ENCODE measurements at places on chromosomes 4 and X.

- DNase-seq = no peak
These were observed 34.9 kb upstream of the SH3RF1 start for GRCh38 chr4:169305651-169306050.

DNA sequence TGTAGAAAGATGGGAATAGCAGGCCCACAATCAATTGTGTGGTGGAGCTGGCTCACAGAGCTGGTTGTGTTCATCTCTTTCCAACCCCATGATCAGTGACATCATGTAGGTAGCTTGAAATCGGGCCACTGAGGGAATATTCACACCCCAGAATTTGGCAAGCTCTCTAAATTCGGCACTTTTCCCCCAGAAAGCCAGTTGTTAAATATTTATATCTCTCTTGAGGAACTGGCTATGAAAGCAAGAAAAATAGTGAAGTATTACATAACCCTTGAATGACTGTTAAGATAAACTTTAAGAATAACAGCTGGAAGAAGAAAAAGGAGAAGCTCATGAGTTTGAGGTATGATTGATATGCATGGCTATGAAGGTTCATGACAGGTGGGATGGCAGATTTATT is 38.9 kb downstream of the GPRIN3 start:
- DNase-seq = peak; percentile 3

GRCh38 chr4:159077702-159078495 is 25.0 kb upstream of the RAPGEF2 start:
- no peak for DNase-seq

- DNase-seq = no peak
These were observed 9.3 kb downstream of the CD99L2 start for GRCh38 chrX:150889131-150889530.

GRCh38 chr4:152454398-152455011 is 81.4 kb downstream of the FBXW7 start:
- DNase-seq = peak; percentile 10

DNA sequence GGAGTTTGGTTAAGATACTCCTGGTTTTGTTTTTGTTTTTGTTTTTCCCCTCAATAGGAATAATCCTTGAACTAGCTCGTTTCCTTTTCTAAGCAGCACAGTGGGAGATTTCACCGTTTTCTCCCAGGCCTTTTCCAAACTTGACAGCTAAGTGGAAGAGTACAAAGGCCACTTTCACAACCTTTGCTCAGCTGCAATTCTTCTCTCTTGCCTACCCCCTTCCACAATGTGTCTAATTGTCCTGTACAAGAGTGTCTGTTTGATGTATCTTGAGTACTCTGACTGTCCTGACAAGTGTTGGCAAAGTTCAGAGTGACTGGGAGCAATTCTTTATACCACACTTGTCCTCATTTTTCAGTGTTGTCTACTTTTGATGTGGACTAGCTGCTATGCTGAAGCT is 674.3 kb upstream of the AMOT start:
- DNase-seq = no peak

GRCh38 chrX:63488546-63489373 is 137.6 kb upstream of the SPIN4 start:
- DNase-seq = no peak

DNA sequence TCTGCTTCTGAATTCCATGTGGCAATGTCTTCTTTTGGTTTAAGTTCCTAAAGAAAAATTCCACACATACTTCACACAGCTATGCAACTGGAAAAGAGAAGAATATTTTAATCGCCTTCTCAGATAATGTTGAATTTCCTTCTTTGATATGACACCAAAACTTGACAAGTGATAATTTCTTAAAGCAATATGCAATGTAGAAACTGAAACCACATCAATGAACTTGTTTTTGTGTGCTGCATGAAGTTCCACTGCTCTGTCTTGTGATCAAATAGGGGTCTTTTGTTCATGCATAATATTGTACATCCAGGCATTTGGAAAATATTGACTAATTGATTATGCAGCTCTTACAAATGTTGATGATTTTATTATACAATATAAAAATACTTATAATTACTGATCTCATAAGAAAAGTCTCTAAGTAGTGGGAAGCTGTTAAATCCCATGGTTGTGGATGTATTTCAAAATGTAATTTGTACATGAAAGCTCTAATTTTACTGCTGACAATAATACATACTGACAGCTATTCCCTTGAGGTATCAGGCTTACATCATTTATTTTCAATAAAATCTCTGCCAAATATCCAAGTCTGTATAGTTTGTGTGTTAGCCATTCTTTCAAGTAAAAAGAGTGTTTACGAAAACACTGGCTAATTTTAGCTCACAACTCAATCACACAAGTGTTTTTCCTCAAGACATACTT is 56.5 kb downstream of the AGA start:
- no peak for DNase-seq

DNA sequence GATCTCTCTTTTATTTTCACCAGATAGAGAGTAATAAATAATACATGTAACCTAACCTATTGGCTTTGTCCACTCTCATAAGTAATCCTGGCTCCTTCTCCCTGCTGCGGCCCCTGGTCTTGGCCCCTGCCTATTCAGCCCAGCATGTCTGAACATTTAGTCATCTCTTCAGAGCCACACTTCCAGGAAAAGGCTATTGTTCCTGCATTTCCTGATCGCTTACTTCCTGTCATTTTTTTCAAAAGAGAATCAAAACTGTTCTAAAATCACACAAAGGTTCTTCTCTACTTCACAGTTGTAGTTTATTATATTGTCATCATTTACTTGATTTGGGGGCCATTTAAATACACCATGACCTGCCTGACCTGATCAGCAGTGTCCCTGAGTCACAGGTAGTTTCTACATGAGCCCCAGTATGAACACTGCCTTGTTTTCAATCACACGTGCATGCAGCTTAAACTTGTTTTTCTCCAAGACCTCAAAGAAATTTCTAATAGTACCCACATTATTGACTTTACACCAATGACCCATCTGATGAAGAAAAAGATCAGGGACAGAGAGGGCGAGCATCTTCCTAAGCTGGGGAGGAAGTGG is 47.4 kb upstream of the KDR start:
- no peak for DNase-seq

- no peak for DNase-seq
These were observed 684.5 kb downstream of the GRID2 start for GRCh38 chr4:92988301-92988700.

- DNase-seq = peak; percentile 40
These were observed 25.8 kb upstream of the KLHL34 start for GRCh38 chrX:21683941-21684340.

DNA sequence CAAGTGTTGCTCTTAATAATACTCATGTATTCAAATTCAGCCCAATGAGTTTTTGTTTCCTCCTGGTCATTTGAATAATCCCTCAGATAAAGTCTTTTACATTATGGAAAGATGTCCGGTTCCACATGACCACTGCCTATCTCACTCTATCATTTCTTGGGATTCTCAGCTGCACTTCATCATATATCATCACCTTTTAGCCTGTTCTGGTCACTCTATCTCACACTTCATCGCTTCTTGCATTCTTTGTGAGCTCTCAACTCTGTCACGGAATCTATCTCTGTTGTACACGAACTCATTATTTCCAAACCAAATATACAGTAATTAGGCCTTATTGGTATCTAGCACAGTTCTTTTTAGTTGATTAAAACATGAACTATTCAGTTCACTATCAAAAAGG is 126.9 kb upstream of the HAND2 start:
- DNase-seq = no peak

DNA sequence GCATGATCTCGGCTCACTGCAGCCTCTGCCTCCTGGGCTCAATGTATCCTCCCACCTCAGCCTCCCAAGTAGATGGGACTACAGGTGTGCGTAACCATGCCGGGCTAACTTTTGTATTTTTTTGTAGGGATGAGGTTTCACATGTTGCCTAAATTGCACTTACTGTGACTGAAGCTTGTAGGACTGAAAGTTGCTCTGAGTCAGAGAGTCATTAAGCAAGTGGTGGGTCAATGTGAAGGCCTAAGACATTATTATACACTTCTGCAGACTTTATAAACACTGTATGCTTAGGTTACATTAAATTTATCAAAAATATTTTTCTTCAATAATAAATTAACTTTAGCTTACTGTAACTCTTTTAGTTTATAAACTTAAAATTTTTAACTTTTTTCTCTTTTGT is 170.2 kb downstream of the FAT4 start:
- DNase-seq = no peak

- no peak for DNase-seq
These were observed 311.9 kb downstream of the DHRSX start for GRCh38 chrX:2188840-2189239.

GRCh38 chr4:123421227-123421936 is 24.8 kb downstream of the SPRY1 start:
- no peak for DNase-seq

- no peak for DNase-seq
These were observed 232.9 kb upstream of the F9 start for GRCh38 chrX:139297638-139298037.

GRCh38 chrX:139692506-139692849 is 15.5 kb downstream of the MCF2 start:
- no peak for DNase-seq

- no peak for DNase-seq
These were observed 17.1 kb downstream of the ADGRL3 start for GRCh38 chr4:61217222-61217621.

- DNase-seq = peak; percentile 15
These were observed at the start of gene CDKL2 for GRCh38 chr4:75630174-75630936. Gene CDKL2 (minus strand): TSS chr4:75630528. CDS start chr4:75625988, 4,540 bp downstream.

- no peak for DNase-seq
These were observed 69.3 kb downstream of the NBDY start for GRCh38 chrX:56798339-56798711.

- DNase-seq = no peak
These were observed 21.2 kb upstream of the MSX1 start for GRCh38 chr4:4838051-4838935.

- peak; percentile 43 for DNase-seq
These were observed 20.7 kb downstream of the HHIP start for GRCh38 chr4:144666539-144667175.

DNA sequence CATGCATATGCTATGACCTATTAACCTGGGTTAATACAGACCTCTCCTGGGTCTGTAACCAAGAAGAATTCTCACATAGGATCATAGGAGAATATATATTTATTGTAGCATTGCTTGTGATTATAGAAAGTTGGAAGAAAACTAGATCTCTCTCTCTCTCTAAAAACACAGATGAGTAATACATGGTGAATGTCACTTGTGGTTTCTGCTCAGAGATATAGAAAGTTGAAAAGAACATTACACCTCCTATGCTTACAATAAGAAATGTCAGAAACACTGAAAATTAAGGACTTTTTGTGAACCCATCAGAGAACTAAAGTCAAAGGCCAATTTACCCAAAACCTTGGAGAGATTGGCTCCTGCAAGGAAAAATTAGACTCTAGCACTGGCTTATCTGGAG is 1389.5 kb downstream of the FAM133A start:
- DNase-seq = no peak

GRCh38 chrX:109934935-109935334 is 68.0 kb upstream of the TMEM164 start:
- peak; percentile 64 for DNase-seq

GRCh38 chrX:105701310-105702052 is 120.9 kb upstream of the NRK start:
- DNase-seq = no peak

DNA sequence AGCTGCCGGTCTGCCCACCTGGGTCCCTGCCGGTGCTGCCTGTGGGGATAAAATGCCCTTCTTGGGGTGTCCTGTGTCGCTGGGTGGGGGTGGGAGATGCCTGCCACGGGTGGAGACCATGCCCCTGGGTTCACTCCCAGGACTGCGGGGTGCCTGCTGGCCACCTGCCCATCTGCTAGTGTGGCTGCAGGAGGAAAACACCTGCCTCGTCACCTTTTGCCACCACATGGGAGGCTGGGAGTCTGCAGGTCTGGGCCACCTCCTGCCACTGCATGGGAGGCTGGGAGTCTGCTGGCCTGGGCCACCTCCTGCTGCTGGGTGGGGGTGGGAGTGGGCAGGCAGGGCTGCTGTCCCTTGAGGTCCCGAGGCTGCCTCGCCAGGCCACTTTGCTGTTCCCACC is 58.8 kb upstream of the AFAP1 start:
- no peak for DNase-seq

Data from stromal cell of bone marrow (primary cell).